ENCODE measurements at places on chromosomes 5 and 9.

DNA sequence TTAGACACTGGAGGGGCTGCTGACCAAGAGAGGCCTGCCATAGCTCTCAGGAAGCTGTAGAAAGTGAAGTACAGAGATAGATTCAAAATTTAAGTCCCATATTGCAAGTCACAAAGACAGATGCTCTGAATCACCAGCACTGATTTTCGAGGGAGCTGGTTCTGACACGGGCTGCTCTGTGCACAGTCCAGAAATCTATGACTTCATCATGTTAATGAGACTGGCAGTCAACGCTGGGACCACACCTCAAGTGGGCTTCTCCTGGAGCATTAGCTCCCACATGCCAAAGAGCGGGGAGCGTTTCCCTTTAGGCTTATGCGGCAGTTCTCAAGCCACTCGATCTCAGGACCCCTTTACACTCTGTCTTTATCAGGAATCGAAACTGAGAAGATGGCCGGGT lies 34.2 kb upstream of the FAT2 start:
- no peak for DNase-seq

DNA sequence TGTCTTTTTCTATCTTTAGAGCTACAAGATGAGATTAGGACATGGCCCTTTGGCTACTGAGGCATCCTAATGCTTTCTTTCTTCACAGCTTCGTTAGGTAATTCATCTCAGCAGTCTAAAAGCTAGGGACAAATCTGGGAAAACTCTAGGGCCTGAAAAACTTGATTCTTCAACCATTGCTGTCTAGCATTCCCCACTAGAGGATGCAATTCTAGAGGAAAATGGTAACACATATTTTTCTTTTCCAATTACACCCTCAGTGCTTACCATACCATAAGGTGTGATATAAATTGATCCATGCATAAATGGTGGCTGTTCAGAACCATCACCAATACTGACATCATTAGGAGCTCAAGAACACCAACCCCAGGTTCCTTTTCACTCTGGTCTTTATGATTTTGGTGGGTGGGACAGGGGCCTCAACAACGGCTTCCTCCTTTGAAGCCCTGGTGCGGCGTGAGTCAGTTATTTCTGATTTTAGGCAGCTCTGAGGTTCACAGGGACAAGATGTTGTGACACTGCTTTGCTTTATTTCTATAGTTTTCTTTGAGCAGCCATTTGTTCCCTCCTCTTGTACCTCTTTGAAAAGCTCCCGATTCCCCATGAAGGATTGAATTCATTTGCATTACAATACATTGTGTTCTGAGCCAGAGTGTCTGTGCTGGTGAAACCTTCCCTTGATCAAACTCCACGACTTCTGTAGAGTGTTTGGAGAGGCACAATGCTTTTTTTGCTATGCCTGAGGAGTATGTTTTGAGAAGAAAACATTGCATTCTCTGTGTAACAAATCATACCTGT lies 526.0 kb upstream of the TRPC7 start:
- no peak for DNase-seq

- DNase-seq, result no peak
Observed at GRCh38 chr9:74858751-74859414, 28.8 kb downstream of the TRPM6 start.

DNA sequence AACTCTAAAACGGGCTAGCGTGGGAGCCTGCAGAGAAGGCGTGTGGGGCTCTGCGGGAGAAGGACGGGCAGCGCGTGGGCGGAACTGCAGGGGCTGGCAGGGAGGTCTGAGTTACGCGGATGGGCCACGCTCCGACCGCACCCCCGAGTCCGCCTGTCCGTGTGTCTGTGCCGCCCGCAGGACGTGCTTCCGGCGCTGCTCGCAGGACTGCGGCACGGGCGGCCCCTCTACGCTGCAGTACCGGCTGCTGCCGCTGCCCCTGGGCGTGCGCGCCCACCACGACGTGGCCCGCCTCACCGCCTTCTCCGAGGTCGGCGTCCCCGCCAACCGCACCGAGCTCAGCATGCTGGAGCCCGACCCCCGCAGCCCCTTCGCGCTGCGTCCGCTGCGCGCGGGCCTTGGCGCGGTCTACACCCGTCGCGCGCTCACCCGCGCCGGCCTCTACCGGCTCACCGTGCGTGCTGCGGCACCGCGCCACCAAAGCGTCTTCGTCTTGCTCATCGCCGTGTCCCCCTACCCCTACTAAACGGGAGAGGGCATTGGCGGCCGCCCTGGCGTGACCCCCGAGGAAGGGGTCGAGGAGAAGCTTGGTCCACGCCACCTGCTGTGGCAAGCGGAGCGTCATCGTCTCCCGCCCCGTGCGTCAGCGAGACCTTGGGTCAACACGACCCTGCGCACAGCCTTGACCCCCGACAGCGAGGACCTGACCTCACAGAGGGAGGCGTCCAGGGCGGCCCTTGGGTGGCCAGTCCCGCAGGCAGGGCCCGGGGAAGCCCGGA lies 11.4 kb upstream of the ASS1 start:
- DNase-seq, result no peak

DNA sequence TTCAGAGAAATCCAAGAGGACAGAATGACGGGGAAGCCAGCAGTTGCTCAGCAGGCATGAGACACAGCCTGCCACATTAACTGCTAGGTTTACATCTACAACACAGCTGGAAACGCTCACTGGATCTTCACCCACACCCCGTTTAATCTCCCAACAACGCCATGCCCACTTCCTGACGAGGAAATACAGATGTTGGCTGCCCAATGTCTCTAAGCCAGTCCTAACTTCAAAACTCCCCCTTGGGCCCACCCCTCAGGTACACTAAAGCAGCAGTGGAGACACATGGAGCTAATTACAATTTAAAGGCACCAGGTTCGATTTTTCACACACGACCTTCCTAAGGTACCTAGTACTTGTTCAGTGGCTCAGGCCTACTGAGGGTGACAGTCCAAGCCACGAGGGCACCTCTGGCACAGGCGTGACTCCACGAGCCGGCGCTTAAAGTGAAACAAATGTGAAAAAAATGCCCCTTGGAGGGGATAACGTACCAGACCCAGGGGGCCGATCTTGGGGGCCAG lies 904 bp downstream of the RPL12 start:
- no peak for DNase-seq

DNA sequence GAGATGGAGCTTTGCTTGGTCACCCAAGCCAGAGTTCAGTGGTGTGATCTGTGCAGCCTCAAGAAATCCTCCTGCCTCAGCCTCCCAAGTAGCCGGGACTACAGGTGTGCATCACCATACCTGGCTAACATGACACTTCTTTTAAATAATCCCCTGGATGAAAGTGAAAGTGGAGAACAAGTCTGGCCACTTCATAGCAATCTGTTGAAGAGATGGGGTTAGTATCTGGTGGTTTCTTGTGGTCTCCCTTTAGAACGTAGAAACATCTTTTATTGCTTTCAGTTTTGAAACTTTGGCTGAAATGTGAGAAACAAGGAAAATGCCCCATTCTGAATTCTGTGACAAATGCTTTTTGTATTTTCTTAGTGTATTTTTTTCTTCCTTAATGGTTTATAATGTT lies 452.5 kb upstream of the RIOK2 start:
- DNase-seq, result no peak

DNA sequence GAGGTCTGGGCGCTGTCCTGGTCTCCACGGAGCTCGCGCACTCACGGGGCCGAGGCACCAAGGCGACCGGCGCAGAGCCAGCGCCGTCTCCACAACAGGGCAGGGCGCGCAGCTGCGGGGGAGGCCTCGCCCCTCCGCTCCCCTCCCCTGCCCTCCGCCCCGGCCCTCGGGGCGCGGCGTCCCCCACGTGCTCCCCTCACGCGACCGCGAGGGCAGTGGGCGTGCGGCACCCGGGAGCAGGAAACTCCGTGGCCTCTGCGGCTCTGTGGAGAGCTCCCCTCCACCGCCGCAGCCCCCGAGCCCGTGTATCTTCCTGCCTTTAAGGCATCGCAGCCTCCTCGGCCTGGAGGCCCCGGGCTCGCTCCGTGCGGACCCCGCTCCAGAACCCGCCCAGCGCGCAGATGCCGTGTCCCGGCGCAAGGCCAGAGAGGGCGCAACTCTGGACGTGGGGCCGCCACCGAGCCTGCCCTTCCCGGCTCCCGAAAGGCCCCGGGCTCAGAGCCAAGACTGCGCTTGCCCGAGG lies 708 bp upstream of the TUBB4B start:
- peak; percentile 66 for DNase-seq

DNA sequence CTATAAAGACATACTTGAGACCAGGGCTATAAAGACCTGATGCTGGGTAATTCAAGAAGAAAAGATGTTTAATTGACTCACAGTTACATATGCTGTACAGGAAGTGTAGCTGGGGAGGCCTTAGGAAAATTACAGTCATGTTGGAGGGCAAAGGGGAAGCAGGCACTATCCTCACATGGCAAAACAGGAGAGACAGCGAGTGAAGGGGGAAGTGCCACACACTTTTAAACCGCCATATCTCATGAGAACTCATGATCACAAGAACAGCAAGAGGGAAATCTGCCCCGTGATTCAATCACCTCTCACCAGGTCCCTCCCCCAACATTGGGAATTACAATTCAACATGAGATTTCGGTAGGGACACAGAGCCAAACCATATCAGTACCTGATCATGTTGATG lies 89.9 kb upstream of the ADAMTSL1 start:
- DNase-seq, result no peak

DNA sequence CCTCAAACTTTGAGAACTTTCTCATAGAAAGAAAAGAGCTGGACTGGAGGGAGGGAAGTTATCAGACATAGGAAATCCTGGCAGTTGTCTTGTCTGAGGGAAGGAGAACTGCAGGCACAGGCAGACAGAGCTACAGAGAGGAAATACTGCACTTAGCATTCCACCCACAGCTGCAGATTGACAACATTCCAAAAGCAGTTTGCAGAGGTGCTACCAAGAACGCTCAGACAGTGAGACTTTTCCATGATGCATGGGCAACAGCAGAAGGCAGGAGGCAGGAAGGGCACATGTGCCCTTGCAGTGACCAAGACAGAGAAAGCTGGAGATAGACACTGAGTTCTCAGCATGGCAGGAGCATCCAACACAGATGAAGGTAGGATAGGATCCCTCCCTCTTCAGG lies 327.5 kb upstream of the ZNF462 start:
- DNase-seq, result no peak

DNA sequence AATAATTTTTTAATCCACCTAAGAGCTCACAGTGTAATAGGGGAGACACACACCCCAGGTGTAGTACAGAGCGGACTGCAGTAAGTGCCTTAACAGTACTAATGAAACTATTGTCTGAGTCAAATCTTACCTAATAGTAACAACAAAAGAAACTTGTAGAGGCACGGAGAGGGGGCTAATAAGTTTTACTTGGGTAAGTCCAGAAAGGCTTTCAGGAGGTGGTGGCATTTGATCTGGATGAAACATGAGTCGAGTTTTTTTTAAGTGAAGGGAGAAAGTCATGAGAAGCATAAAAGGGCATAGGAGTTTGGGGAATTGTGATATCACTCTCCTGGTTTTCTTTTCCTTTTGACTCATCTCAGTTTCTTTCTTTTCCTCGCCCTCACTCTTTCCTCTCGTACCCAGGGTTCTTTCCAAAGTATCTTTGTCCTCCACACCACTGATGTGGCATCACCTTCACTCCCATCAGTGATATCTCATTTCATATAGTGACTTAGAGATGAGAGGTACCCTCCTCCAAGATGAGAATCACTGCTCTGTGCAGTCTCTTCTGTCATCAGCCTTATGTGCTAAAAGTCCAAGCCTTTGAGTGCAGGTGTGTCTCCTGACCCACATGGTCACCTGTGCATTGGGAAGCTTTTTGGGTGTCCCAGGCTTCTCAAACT lies 2.0 kb downstream of the CTNNA1 start:
- no peak for DNase-seq
